Thymus (tissue), 14 donors: ENCODE measurements at places on chromosomes 6 and 20.

- peaks cover 16% of the 10 kb centered on the region for H3K27me3 ChIP-seq
- H3K27ac ChIP-seq, result no peak overlapping the region
- H3K36me3 ChIP-seq, result no peaks in the 10 kb centered on the region
- H3K4me3 ChIP-seq, result no peak overlapping the region
These were observed 26.2 kb upstream of the GATA5 start for GRCh38 chr20:62501801-62502495.

GRCh38 chr6:34145161-34146020, 496 bp downstream of the GRM4 start:
- H3K27me3 ChIP-seq, result peaks cover 97% of the 10 kb centered on the region
- DNase-seq, result peak; percentile 12
- H3K27ac ChIP-seq, result no peak overlapping the region
- H3K36me3 ChIP-seq, result no peaks in the 10 kb centered on the region
- H3K4me1 ChIP-seq, result peaks cover 14% of the 10 kb centered on the region

GRCh38 chr6:16232086-16232485, 6.3 kb upstream of the GMPR start:
- no peaks in the 10 kb centered on the region for H3K36me3 ChIP-seq
- no peak overlapping the region for H3K4me3 ChIP-seq
- no peak for DNase-seq
- no peaks in the 10 kb centered on the region for H3K4me1 ChIP-seq

DNA sequence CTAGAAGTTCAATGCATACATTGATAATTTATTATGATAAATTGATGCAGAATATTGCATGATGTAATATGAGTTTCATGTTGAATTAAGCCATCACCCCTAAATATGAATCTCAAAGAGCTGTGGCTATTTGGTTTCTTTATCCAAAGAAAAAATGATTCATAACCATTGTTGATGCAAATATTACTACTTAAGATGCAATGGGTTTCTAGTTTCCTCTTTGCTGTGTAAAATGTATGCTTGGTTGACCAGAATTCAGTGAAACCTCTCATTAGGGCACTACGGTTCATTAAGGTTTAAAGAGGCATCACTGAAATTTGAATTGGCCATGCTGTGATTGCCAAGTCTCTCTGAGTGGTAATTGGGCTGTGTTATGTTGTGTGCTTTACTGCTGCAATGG, 492.5 kb upstream of the FLRT3 start:
- no peaks in the 10 kb centered on the region for H3K36me3 ChIP-seq
- H3K4me1 ChIP-seq, result no peaks in the 10 kb centered on the region
- H3K27ac ChIP-seq, result no peak overlapping the region
- no peaks in the 10 kb centered on the region for H3K27me3 ChIP-seq
- DNase-seq, result no peak
- H3K4me3 ChIP-seq, result no peak overlapping the region

DNA sequence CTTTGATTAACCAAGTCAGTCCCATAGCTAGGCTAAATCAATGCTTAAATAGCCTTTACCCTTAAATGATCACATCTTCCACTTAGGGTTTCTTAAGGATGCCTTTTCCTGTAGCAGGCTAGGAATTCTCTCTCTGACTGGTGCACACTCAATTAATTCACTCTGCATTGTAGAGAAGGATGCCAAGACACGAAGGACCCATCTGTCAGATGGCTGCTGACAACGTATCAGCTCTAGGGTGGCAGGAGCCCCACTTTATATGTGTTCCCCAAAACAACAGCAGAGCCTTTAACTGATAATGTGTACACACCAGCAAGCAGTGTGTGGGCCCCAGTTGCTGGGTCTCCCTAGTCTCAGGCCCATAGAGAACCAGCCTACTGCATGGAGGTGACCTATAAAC, 13.3 kb downstream of the GNAS start:
- H3K4me3 ChIP-seq, result no peak overlapping the region
- H3K27me3 ChIP-seq, result peaks cover 4% of the 10 kb centered on the region
- DNase-seq, result no peak
- H3K36me3 ChIP-seq, result no peaks in the 10 kb centered on the region
- no peak overlapping the region for H3K27ac ChIP-seq
- H3K4me1 ChIP-seq, result no peaks in the 10 kb centered on the region

DNA sequence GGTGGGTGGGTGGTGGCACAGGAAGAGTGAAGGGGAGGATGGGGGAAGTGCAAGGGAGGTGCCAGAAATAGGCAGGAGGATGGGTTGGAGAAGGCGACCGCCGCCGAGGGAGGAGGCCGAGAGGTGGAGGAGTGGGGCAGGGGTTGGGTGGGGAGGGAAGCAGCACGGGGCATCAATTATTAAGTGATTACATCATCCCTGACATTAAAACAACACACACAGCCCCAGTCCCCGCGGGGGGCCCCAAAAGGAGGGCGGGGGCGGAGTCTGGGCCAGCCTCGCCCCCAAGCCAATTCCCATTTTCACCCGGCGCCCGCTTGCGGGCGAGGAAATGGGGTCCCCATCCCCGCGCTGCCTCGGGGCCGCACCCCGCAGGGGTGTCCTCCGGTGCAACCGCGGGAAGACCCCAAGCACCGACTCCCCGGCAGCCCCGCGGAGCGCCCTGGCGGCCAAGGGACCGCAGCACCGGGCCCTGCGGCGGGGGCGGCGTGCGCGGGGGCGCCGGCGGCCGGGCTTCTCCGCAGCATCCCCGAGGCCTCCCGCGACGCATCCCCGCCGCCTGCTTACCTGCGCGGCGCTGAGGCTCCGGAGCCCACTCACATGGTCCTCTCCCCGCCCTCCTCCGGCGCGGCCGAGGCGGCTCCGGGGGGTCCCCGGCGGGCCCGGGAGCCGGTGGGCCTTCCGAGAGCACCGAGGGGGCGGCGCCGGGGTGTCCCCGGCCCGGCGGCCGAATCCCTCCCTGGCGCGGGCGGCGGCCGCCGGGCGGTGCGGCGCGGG, 663 bp downstream of the FYN start:
- H3K27ac ChIP-seq, result peak overlapping the region; percentile 94
- no peak for DNase-seq
- no peaks in the 10 kb centered on the region for H3K27me3 ChIP-seq
- H3K36me3 ChIP-seq, result no peaks in the 10 kb centered on the region

- no peak overlapping the region for H3K27ac ChIP-seq
- H3K36me3 ChIP-seq, result no peaks in the 10 kb centered on the region
- no peaks in the 10 kb centered on the region for H3K27me3 ChIP-seq
These were observed 23.7 kb upstream of the ADGRF4 start for GRCh38 chr6:47674673-47675072.

- DNase-seq, result no peak
- H3K4me3 ChIP-seq, result no peak overlapping the region
- H3K27me3 ChIP-seq, result no peaks in the 10 kb centered on the region
- H3K27ac ChIP-seq, result no peak overlapping the region
- no peaks in the 10 kb centered on the region for H3K36me3 ChIP-seq
These were observed 96.5 kb downstream of the TINAG start for GRCh38 chr6:54404791-54405190.

DNA sequence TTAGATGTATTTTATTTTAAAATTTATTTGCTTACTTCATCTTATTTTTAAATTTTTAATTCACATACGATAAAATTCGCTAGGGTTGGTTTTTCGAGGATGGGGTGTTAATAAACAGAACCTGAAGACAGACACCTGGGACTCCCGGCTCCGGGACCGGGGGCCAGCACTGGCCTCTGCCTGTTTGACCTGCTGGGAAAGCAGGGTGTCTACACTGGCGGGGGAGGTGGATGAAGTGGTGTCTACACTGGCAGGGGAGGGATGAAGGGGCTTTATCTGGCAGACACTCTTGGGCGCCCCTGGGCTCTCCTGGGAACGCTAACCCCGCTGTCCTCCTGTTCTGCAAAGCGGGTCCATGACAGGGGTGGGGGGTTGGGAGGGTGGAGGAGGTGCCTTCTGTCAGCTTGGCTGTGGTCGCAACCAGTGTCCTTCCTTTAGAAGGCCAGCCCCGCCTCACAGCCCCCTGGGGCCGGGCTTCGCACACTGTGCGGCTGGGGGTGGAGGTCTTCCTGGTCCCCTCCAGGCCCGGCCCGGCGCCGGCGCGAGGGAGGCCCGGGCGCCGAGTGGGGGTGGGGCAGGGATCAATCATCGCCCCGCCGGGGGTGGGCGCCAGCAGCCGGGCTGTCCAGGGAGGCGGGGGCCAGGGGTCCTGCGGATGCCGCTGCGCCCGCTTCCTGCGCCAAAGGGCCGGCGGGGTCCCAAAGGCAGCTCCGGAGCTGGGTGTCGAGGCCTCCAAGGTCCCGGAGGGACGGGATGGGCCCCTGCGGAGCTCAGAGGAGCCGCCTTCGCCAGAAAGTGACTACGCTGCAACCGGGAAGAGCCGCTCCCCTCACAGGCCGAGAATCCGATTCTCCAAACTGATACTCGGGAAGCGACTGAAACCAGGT, 1.8 kb downstream of the GATA5 start:
- H3K36me3 ChIP-seq, result no peaks in the 10 kb centered on the region
- H3K27ac ChIP-seq, result no peak overlapping the region
- no peak overlapping the region for H3K4me3 ChIP-seq
- peaks cover 92% of the 10 kb centered on the region for H3K27me3 ChIP-seq
- no peaks in the 10 kb centered on the region for H3K4me1 ChIP-seq
